ENCODE measurements at places on chromosomes 7 and 10.

GRCh38 chr10:94138391-94138790 is 144.7 kb downstream of the PLCE1 start:
- no peak for DNase-seq

DNA sequence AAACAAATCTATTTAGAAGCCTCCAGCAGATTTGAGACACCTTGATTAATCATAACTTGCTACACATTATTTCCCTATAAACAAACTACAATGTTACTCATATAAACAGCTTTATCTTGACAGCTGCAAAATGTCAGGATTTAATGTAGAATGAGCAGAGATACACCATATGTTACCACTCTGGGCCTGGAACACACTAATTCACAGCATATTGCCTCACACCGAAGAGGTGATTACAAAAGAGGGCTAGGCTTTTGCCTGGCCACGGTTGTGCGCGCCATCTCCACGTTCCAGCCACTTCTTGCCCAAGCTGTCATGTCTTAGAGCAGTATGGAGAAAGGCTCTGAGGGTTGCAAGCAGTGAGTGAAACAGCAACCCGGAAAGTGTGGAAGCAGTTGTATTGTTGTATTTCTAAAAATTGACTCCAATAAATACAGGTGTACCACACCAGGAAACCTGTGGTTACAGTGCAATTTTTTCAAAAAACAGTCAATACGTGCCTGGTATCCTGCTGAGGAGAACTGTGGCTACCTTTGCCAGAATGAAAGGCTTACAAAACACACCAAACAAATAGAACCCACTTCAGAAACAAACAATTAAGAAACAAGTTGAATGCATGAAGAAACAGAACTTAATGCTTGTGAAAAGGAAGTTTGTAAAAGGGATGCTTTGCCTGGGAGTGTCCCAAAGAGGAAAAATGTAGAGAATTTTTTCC is 498.1 kb downstream of the PLXNA4 start:
- no peak for DNase-seq

DNA sequence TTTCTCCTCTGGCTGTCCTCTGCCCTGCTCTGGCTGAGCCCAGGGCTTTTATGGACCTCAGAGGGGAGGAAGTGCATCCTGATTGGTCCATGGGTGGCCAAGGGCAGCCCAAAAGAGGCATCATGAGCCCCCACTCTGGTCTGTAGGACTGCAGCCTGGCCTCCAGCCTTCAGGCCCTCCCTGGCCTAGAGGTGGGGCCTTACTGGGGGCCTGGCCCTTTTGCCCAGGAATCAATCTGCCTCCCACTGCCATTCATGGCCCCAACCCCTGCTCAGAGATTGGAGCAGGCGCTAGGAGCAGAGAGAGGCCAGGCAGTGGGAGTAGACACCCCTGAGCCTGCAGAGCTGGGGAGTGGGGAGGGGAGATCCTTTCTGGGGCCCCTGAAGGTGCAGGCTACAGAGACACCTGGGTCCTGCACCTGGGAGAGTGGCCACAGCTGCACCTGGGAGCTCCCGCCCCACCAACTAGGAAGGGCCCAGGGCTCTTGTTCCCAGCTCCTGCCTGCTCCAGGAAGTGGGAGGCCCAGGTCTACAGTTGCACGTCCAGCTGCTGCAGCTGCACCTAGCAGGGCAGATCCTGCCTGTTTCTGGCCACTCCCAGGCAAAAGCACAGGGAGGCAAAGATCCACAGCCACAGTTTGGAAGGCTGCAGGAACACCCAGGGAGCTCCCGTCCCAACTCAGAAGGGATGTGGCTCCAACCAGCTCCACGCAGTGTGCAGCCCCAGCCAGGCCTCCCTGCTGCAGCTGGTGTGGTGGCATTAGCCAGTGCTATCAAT is 6.4 kb upstream of the DYNC2I1 start:
- no peak for DNase-seq

DNA sequence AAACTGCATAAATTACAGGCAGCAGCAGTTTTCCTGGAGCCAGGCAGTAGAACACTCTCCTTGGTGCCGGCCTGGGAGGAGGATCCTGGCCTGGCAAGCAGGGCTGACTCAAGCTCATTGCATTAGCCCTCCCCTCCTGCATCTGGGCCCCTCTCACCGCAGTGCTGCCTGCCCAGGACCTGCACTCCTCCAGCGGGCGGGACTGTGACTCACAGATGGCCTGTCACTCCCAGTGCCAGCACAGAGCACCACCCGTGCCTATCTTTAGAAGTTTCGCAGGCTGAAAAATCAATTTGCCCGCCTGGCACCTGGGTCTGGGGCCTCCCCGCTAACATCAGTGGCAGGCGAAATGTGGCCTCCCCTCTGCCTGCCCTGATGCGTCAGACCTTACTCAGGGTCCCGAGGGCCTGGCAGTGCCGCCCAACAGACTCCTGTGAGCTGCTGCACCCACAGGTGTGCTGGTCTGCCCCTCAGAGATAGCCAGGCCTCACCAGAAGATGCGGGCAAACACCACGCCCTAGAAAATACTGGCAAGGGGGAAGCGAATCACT is 123.8 kb downstream of the KCNMA1 start:
- no peak for DNase-seq

DNA sequence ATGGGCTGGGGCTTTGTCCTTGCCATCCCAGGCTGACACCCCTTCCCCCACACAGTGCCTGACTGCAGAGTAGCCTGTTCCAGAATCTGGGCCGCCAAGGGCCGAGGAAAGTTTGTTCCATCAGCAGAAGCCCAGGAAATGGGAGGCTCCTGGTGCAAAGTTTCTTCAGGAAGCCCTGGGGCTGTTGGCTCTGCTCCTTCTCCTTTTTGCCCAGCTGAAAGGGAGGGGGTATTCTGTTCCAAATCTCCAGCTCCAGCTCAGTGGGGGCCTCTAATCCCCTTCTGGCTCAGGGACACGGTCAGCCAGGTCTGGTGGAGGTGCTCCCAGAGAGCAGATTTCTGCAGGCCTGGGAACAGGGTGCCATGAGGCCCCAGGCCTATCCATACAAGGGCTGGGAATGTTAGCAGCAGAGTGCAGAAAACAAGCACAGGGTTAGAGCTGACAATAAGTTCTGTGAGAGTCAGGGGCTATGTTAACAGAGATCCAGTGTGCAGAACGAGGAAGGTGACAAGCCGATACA is 399.5 kb downstream of the RPS24 start:
- DNase-seq: no peak

DNA sequence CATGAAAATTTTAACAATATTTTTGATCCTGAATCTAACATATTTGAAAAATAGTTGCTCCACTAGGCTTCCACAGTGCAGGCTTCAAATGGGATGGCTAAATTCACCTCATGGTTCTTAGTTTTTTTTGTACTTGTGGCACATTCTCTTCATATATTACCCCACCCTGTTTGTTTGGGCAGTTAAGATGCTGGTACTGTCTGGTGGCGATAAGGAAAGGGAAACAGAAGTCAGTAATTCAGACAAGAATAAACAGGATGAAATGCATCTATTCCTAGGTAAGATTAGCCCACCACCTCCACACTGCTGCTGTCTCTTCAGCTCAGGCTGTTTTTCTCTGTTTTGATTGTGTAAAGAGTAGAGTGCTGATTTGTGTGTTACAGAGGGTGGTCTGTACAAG is 44.2 kb downstream of the GLRX3 start:
- no peak for DNase-seq

GRCh38 chr7:8143151-8143874 is 118.7 kb downstream of the ICA1 start:
- peak; percentile 15 for DNase-seq

DNA sequence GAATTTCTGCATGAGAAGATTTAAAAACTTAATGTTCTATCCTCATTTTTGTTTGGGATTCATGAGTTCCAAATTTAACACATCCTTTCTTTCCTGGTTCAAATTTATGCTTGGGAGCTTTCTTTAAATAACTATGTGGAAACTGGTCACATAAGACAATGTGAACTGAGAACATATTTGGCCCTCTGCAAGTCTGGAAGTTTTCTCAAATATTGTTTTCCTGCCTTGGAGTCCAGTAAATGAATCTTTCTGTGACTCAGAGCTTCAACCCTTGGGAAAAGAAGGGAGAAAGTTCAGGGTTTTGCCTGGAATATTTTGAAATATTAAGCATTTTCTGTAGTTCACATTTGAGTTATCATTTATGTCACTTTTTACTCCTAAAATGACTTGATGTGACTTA is 559.0 kb upstream of the NRP1 start:
- no peak for DNase-seq

DNA sequence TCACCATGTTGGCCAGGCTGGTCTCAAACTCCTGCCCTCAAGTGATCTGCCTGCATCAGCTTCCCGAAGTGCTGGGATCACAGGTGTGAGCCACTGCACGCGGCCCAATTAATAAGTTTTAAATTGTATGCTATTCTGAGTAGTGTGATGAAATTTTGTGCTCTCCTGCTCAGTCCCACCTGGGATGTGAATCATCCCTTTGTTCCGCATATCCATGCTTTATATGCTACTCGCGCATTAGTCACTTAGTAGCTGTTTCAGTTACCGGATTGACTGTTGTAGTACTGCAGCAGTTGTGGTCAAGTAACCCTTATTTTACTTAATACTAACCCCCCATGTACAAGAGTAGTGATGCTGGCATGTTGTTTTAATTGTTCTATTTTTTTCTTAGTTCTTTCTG is 47.3 kb upstream of the OIT3 start:
- no peak for DNase-seq

DNA sequence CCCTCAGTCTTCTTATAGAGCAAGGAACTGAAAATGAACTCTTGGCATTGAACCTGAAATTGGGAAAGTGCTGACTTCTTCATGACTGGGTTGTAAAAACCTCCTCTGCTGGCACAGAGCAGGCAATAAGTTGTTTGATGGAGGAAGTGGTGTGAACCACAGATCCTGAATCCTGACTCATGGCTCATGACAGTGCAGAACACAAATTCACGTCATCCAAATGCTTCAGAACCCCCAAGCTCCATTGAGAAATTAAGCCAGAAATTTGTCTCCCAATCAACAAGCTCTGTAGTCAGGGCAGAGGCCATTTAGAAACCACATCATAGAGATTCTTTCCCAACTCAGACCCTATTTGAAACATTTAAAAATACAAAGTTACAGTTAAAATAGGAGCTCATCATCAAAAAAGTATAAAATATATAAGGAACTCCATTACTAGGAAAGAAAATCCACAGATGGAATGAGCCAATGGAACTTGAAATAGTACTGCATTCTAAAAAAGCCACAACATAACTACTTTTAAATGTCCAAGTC is 10.3 kb upstream of the STK17A start:
- no peak for DNase-seq

- peak; percentile 92 for DNase-seq
Measured at GRCh38 chr7:148932-149790, 43.2 kb upstream of the FAM20C start.

- DNase-seq: no peak
Measured at GRCh38 chr7:50507898-50508470, 57.2 kb downstream of the DDC start.

GRCh38 chr10:71747039-71747531 is 26.2 kb downstream of the VSIR start:
- DNase-seq: no peak

All from iPS DF 19.7 (cell line).